Femur (tissue), 1 donor: ENCODE measurements at places on chromosomes 13 and 19.

DNA sequence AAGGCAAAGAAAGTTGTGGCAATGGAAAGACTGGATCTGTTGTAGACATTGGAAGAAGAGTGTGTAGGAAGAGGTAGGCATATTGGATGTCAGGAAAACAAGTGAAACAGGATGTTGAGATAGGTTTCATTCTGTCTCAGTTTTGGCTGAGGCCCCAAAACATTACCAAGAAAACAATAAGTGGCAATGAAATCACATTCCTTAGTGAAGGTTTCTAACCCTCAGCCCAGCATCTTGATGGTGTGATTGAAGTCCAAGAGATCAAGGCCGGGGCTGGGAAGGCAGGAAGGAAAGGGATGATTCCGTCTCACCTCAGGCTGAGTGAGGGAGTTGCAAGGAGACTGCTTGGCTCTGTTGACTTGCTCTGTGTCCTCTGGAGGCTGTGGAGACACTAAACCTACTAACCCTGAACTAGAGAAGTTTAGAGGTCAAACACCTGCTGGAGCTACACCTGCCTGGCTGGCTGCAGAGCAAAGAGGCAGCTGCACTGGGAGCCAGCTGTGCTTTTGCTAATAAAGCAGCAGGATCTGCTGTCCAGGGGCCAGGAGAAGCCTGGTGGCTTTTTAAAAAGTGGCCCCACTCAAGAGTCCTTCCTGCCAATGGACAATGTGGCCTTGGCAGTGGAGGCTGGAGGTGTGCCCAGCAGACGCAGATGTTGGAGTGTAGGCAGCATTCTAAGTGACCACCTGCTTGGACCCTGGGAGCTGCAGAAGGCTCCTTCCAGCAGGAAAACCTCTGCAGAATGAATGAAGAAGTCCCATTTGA lies 53.6 kb downstream of the DGKH start:
- DNase-seq, result no peak

DNA sequence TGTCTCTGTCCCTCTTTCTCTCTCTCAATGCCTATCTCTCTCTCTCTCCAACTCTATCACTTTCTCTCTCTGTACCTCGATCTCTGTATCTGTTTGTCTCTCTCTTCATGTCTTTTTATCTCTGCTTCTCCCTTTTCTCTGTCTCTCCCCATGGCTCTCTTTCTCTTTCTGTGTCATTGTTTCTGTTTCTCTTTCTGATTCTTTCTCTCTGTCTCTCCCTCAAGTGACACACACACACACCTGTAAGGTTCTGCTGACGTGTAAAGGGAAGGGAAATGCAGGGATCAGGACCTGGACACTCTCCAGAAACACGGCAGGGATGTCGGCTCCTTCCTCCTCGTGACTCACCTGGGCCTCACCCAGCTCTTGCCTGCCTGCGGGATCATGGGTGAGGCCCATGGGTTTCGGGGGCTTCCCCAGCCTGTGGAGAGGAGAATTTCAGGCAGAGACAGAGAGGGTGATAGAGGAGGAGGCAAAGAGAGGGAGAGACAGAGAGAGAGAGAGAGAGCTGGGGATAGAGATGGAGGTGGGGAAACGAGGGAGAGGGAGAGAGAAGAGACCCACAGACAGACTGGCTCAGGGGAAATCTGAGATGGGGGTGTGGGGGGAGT lies 5.4 kb upstream of the PLAUR start:
- DNase-seq, result no peak

DNA sequence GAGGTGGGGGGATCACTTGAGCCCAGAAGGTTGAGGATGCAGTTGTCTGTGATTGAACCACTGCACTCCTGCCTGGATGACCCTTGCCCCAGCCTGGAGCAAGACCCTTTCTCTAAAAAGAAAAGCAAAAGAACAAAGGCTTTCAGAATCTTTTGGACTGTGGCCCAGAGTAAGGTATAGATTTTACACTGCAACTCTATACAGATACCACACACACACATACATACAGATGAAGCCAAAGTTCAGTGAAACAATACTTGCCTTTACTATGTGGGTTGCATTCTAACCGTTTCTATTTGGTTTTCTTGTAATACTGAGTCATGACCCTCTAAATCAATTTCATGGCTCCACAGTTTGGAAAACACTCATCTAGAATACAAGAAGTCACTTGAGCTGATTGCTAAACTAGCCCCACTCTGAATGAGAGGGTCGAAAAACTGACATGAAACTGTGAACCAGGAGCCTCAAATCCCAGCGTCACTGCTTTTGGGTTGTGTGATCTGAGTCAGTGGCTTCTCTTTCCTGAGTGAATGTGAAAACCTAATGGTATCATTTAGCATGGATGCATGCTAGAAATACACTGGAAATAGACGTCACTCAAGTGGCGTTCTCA lies 756.1 kb downstream of the UQCRFS1 start:
- DNase-seq, result no peak

- DNase-seq, result no peak
These were observed 191.0 kb upstream of the ZNF507 start for GRCh38 chr19:32154418-32154817.

GRCh38 chr13:74068471-74068870 lies 65.7 kb downstream of the KLF12 start:
- no peak for DNase-seq

DNA sequence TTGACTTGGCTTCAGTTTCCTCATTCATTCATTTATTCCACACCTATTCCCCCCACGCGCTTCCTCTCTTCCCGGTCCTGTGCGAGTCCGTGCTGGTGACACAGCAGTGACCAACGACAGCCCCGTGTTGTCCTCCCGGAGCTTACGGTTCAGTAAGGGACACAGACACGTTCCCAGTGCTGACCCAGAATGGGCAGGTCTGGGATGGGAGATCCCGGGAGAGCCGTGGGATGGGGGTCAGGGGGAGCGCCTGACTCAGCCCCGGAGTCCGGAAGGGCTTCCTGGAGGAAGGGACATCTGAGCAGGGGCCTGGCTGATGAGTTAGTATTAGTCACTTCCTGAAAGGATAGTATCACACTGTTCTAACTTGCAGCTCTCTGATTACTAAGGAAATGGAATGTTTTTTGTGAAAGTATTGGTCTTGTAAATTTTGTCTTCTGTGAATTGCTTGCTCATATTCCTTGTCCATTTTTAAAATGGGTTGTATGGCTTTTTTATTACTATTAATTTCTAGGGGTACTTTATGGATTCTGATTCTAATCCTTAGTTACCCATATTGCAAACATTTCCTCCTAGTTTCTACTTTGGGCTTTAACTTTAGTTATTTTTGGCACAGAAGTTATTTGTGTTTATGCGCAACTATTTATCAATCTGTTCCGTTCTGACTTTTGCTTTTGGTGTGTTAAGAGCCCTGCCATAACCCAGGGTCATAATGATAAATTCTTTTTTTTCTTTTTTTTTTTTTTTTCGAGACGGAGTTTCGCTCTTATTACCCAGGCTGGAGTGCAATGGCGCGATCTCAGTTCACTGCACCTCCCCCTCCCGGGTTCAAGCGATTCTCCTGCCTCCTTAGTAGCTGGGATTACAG lies 708 bp upstream of the ERCC1 start:
- peak; percentile 73 for DNase-seq

GRCh38 chr19:10551698-10552301 lies 8.1 kb downstream of the ATG4D start:
- DNase-seq, result no peak
